ENCODE measurements at places on chromosomes 11 and 22.

DNA sequence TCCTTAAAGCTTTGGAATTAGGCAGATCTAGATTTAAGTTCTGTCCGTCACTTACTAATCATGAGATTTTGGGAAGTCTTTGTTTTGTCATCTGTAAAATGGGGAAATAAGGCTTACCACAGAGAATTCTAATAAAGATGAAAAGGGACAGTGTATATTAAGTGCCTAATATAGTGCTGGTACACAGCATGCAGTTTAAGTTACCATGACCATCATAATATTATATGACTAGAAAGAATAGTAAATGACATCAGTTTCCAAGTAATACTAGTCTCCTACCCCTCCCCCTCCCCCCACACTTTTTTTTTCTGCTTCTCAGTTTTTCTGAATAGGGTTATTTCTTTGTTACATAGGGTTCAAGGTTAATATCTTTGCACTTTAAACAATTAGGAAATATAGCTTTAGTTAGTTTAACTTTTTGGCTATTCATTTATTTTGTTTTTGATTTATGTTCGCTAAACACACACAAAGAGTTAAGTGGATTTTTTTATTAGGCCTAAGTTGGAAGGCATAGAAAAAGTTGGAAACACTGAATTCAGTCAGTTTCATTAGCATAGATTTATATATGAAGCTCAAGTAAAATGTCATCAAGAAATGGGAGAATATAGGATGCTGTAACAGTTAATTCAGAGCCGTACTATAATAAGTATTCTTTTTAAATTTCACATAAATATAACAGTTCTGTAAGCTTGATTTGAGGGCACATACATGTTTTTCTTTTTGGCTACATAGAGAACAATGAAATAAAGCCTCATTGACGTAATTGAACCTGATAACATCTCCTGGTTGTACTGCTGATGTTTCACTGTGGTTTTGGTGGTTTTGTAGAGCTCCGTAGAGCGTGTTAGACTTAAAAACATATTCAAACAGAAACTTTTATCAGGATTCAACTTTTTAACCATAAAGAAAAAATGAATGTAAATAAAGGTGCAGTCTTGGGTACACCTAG lies 121.2 kb downstream of the PDE3B start:
- DNase-seq: no peak

GRCh38 chr11:109864151-109864661 lies 229.0 kb upstream of the ZC3H12C start:
- no peak for DNase-seq

DNA sequence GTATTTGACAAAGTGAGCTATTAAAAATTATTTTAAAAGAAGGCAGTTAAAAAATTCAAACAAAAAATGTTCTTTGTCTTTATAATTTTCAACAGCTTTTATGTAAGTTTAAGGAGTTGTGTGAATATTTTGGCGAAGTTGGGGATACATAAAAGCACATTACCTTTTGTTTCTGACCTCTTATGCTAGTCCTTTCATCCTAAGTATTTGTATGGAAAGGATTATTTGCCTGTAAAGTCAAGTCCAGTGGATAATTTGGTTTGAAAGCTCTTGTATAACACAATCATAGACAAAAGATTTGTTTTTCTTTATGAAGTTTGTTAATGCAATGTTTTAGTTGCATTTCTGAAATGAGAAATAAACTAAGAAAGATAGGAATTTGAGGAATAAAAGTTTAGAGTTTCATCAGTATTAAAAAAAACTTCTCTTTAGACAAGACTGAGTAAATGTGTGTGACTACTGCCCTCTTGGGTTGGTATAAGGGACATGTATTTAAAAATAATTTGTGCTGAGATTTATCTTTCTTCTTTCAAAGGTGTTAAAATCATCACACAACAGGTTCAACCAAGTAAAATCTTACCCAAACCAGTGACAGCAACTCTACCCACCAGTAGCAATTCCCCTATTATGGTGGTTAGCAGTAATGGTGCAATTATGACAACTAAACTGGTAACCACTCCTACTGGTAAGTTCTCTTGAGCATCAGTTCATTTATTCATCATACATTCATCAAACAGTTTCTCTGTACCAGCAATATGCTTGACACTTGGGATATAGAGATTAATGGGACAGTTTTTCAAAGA lies 68.2 kb downstream of the EMSY start:
- no peak for DNase-seq

GRCh38 chr11:34356576-34356912 lies 1.3 kb downstream of the ABTB2 start:
- DNase-seq: peak; percentile 13

GRCh38 chr11:98536023-98536422 lies 484.7 kb upstream of the CNTN5 start:
- no peak for DNase-seq

DNA sequence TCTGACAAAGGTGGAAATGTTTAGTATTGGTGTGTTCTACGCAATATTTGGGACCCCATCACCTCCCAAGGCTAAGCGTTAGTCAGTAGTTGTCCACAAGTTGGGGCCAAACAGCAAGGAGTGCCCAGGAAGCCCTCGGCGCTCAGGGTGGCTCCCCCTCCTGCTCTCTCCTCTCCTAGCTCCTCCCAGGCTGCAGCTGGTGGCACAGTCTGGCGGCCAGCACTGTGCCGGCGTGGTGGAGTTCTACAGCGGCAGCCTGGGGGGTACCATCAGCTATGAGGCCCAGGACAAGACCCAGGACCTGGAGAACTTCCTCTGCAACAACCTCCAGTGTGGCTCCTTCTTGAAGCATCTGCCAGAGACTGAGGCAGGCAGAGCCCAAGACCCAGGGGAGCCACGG lies 16.8 kb downstream of the CD5 start:
- DNase-seq: no peak

GRCh38 chr11:23006730-23007129 lies 146.5 kb upstream of the CCDC179 start:
- no peak for DNase-seq

DNA sequence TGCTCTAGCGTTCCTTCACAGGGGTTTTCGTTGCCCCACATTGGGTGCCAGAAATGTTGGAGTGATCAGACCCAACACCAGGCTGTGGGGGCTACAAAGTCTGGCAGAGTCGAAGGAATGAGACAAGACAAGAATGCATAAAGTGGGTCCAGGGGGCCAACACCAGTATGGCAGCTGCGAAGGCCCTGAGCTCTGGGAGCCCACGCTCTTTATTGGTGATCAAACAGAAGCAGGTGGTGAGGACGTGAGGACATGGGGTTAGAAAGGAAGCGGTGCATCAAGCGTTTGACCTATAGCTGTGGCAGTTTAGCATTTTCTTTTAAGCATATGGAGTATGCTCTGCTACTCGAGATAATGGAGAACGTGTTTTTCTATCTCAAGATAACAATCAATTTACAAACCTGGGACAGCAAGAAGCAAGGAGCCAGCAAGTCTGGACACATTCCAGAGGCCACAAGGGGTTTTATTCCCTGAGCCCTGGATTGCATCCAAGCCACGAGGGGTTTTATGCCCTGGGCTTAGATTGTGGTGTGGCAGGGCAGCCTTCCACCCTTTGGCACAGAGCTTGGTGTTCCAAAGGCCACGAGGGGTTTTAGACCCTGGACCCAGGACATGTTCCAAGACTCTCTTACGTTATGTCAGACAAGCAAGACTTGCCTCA lies 3.9 kb upstream of the DNAJB13 start:
- DNase-seq: no peak
